ENCODE measurements at places on chromosomes 1 and 21. TPM values are rescaled to one million over a fixed set of nuclear protein-coding genes. Genes with fewer than 3 reads are reported as not detected.

PTPN7 gene
- total RNA-seq: 97.5 TPM

ITLN2 gene
- not detected for total RNA-seq

SLC25A34 gene
- 1.5 TPM for total RNA-seq

TNFRSF18 gene
- 47.9 TPM for total RNA-seq

GJA9 gene
- not detected for total RNA-seq

CFHR1 gene
- not detected for total RNA-seq

PCBP3 gene
- total RNA-seq: 0.91 TPM

ZBTB21 gene
- total RNA-seq: 118 TPM

OR10Z1 gene
- not detected for total RNA-seq

PADI1 gene
- total RNA-seq: not detected

CELA3A gene
- total RNA-seq: not detected

SLAMF6 gene
- 24.8 TPM for total RNA-seq

KRTAP7-1 gene
- not detected for total RNA-seq

TYW3 gene
- 13.4 TPM for total RNA-seq

RASSF5 gene
- 177 TPM for total RNA-seq

CDCA8 gene
- total RNA-seq: 0.70 TPM

NGF gene
- not detected for total RNA-seq

GBP5 gene
- 122 TPM for total RNA-seq

KCNK2 gene
- not detected for total RNA-seq

SETD4 gene
- total RNA-seq: 19.1 TPM
